Activated CD4-positive, alpha-beta memory T cell treated with anti-CD3 and anti-CD28 coated beads for 36 hours (primary cell): ENCODE measurements at places on chromosomes 3 and 15. TPM values are rescaled to one million over a fixed set of nuclear protein-coding genes. Genes with fewer than 3 reads are reported as not detected.
A peak's percentile ranks its signal among the peaks of the same experiment; 100 is the strongest.

DNA sequence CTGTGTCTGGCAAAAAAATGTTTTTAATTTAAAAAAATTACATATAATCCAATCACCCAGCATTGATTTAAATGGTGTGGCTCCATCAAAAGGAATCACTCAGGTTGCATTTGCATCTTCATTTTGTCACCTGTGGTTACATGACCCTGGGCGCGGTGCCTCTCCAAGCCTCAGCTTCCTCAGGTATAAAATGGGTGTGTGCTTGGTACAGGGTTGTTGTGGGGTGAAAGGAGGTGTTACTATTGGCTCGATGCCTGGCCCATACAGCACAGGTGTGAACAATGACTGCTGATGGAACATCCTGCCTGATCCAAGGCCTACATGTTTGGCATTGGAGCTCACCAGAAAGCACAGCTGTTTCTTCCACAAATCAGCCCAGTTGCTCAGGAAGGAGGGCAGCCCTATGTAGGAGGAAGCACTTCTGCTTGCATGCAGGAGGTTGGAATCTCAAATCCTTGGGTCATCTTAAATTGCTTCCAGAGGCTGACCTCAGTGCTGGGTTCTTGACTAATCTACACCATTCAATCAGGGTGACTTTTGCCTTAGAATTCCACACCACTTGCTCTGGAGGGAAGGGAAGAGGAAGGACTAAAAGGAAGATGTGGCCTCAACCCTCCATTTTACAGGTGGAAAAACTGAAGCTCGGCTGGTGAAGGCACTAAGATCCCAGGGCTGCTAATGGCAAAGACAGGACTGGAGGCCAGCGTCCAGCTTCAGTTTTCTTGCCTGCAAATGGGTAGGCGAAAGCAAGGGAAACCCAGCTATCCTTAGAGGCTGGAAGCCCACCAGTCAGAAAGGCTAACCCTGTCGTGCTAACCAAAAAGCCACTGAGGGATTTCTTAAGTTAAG, 31.7 kb downstream of the BHLHE40 start:
- peaks cover 51% of the 10 kb centered on the region for H3K4me1 ChIP-seq
- H3K4me3 ChIP-seq: no peak overlapping the region
- DNase-seq: no peak
- H3K27ac ChIP-seq: peak overlapping the region; percentile 35
- H3K27me3 ChIP-seq: no peaks in the 10 kb centered on the region

GRCh38 chr3:134495980-134496379, 10.1 kb downstream of the CEP63 start:
- peaks cover 48% of the 10 kb centered on the region for H3K36me3 ChIP-seq
- H3K27me3 ChIP-seq: no peaks in the 10 kb centered on the region
- H3K27ac ChIP-seq: no peak overlapping the region

DNA sequence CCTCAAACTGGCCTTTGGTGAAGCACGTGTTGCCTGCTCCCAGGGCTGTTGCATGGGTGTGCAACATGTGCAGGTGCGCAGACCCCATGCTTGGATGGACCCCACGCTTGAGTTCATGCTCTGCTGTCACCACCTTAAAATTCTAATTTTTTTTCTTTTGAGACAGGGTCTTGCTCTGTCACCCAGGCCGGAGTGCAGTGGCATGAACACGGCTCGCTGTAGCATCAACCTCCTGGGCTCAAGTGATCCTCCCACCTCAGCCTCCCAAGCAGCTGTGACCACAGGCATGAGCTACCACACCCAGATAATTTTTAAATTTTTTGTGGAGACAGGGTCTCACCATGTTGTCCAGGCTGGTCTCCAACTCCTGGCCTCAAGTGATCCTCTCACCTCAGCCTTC, 9.1 kb upstream of the IGDCC3 start:
- peaks cover 4% of the 10 kb centered on the region for H3K4me1 ChIP-seq
- peaks cover 11% of the 10 kb centered on the region for H3K27me3 ChIP-seq
- no peaks in the 10 kb centered on the region for H3K36me3 ChIP-seq
- no peak overlapping the region for H3K4me3 ChIP-seq

GRCh38 chr15:42920519-42921341, at the start of gene TTBK2:
Gene TTBK2, minus strand, starts transcription at chr15:42920778. Its CDS starts 42,161 bp downstream, at chr15:42878617.
- H3K4me1 ChIP-seq: peaks cover 30% of the 10 kb centered on the region
- peak; percentile 98 for DNase-seq
- peak within 1 kb of the TSS; percentile 91 for H3K27ac ChIP-seq
- no peaks in the 10 kb centered on the region for H3K27me3 ChIP-seq
- H3K36me3 ChIP-seq: peaks cover 5% of the 10 kb centered on the region

- no peak overlapping the region for H3K4me3 ChIP-seq
- H3K36me3 ChIP-seq: no peaks in the 10 kb centered on the region
- DNase-seq: no peak
- H3K4me1 ChIP-seq: no peaks in the 10 kb centered on the region
Measured at GRCh38 chr3:25861566-25861965, 71.7 kb downstream of the OXSM start.

DNA sequence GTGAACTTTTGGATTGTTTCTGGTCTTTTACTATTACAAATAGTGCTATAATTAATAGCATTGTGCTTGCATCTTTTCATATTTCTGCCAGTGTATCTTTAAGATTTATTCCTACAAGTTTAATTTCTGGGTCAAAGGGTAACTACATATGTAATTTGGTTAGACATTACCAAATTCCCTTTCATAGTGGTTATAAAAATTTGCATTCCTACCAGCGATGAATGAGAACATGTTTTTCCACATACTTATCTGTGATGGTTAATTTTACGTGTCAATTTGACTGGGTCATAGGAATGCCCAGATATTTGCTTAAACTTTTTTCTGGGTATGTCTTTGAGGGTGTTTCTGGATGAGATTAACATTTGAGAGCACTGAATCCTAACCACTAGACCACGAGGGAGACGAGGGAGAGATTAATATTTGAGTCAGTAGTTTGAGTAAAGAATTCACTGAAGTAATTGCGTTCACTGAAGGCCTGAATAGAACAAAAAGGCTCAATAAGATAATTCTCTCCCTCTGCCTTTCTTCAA, 132.3 kb upstream of the NEO1 start:
- DNase-seq: no peak
- H3K4me3 ChIP-seq: no peak overlapping the region
- no peak overlapping the region for H3K27ac ChIP-seq
- no peaks in the 10 kb centered on the region for H3K4me1 ChIP-seq

DNA sequence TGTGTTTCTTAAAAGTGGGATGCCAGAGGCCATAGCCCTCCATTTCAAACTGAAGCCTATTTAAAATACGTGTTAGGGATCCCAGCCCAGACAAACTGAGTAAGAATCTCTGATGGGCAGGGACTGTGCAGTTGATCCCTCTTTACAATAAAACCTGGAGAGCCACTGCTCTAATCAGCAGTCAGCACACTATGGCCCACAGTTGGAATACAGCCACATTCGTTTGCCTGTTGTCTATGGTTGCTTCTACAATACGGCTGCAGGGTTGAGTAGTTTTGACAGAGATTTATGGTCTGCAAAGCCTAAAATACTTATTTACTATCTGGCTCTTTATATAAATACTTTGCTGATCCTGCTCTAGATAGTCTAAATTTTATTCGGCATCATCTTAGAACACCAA, 32.4 kb downstream of the TJP1 start:
- no peaks in the 10 kb centered on the region for H3K36me3 ChIP-seq
- peaks cover 18% of the 10 kb centered on the region for H3K27me3 ChIP-seq
- no peak overlapping the region for H3K4me3 ChIP-seq
- H3K4me1 ChIP-seq: no peaks in the 10 kb centered on the region
- no peak for DNase-seq

DNA sequence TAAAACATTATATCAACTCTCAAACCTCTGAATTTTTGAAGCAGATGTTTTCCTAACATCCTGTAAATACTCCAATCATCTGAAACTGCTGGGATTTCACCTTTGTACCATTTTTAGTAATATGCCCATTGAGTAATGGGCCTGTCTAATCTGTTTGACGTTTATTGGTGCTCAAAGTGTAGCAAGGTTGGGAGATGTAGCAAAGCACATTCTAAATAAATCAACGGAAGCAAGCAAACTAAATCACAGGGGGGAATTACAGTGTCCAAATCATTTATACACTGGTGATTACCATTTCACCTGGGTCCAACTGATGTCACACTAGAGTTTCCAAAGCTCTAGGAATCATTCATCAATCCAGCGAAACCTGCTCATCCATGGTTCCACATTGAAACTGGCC, 518.7 kb upstream of the TBL1XR1 start:
- no peaks in the 10 kb centered on the region for H3K36me3 ChIP-seq
- no peak overlapping the region for H3K4me3 ChIP-seq
- H3K27ac ChIP-seq: no peak overlapping the region
- no peaks in the 10 kb centered on the region for H3K27me3 ChIP-seq

DNA sequence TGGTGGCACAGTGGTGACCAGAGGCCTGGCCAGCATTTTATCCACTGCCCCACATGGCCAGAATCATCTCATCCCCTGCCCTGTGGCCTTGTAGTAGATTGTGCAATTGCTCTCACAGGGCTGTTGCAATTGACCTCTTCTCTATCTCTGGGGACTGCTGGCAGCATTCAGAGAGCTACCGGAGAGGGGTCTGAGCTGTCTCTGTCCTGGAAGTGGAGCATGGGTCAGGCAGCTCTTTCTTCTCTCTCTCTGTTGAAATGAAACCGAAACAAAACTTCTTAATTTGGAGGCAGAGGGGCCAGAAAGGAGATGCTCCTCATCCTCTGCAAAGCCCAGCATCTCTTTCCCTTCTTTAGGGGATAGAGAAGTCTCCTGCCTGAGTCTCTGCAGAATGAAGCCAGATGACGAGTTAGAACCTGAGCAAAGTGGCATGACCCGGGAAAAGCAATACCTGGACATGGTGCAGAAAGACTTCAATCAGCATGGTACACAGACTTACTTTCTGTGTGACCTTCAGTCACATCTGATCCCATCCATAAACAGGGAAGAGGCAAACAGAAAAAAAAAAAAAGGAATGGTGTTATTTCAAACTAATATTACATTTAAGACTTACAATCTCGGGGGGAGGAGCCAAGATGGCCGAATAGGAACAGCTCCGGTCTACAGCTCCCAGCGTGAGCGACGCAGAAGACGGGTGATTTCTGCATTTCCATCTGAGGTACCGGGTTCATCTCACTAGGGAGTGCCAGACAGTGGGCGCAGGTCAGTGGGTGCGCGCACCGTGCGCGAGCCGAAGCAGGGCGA, 144.5 kb upstream of the BCL6 start:
- no peaks in the 10 kb centered on the region for H3K36me3 ChIP-seq
- H3K4me1 ChIP-seq: peaks cover 7% of the 10 kb centered on the region
- H3K4me3 ChIP-seq: no peak overlapping the region
- no peak overlapping the region for H3K27ac ChIP-seq

GRCh38 chr15:52133510-52134220, 21.1 kb upstream of the BCL2L10 start:
- H3K27ac ChIP-seq: no peak overlapping the region
- H3K4me3 ChIP-seq: no peak overlapping the region
- no peak for DNase-seq
- H3K4me1 ChIP-seq: peaks cover 16% of the 10 kb centered on the region
- H3K36me3 ChIP-seq: peaks cover 4% of the 10 kb centered on the region

- H3K27ac ChIP-seq: no peak overlapping the region
- H3K4me3 ChIP-seq: no peak overlapping the region
- H3K36me3 ChIP-seq: no peaks in the 10 kb centered on the region
- no peak for DNase-seq
- peaks cover 2% of the 10 kb centered on the region for H3K27me3 ChIP-seq
- H3K4me1 ChIP-seq: no peaks in the 10 kb centered on the region
Measured at GRCh38 chr3:144102421-144102820, 130.8 kb downstream of the DIPK2A start.

DNA sequence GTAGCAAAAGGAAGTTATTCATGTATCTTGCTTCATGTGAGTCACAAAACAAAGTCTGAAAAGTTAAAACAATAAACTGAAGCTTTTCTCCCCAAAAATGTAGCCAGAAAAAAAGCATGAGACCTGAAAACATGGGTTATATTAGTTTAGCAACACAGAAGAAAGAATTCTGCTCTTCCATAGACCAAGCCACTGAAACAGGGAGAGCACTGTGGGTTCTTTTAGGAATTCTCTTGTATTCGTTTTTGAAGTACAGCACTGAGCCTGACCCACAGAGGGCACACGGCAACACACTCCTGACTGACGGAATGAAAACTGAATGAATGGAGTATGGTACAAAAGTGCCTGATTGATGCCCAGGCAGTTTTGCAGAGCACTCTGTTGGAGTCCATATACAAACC, 66.6 kb downstream of the TM4SF4 start:
- no peak overlapping the region for H3K27ac ChIP-seq
- H3K4me1 ChIP-seq: no peaks in the 10 kb centered on the region
- H3K27me3 ChIP-seq: no peaks in the 10 kb centered on the region
- no peaks in the 10 kb centered on the region for H3K36me3 ChIP-seq
- H3K4me3 ChIP-seq: no peak overlapping the region

DNA sequence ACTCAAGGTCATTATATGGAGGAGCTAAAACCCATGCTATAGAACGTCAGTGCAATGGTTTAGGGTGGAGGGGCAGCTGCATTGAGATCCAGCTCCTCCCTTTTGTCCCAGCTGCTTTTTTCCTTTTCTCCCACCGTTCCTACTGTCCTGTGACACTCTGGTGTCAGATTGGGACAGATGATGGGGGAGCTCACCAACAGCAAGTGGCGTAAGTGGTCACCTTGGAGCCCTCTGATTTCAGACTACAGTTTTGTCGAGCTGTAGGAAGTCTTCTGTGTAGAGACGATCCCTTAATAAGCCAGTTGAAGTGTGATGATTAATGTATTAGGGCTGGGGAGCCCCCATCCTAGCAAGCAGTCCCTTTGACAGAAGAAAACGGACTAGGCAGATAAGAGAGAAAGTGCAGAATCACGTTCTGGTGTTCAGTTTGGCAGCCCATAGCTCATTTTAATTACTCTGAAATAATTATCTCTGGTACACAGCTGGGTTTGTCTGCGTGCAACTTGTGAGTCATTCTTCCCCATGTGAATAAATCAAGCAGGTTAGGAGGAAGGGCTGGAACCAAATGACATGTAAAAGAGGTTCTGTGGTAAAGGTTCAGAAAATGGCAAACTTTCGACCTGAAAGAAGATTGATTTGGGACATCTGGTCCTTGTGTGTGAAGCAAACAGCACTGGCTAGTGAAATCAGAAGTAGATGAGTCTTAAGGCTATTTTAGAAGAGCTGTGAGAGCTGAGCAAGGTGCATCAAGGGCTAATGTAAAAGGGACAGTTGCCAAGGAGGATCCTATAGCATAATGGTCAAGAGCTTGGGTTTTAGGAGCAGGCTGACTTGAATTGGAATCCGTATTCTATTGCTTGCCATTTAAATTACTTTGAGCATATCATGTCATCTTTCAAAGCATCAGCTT, 241.4 kb downstream of the EDEM1 start:
- H3K27ac ChIP-seq: no peak overlapping the region
- H3K4me3 ChIP-seq: no peak overlapping the region
- H3K27me3 ChIP-seq: peaks cover 1% of the 10 kb centered on the region
- DNase-seq: no peak

DNA sequence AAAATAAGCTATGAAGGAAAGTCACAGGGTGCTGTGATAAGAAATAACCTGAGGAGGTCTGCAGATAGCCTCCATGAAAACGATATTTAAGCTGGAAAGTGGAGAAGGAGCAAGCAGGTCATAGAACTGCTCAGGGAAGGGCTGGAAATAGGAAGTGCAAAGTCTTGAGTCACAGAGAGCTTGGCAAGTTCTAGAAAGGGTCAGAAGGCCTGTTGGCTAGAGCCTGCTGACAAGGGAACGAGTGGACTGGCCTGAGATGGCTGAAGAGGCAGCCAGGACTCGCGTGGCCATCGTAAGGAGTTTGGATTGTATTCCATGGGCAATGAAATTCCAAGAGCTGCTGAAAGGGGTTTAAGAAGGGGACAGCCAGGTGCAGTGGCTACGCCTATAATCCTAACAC, 64.7 kb upstream of the IL12A start:
- no peaks in the 10 kb centered on the region for H3K36me3 ChIP-seq
- no peak for DNase-seq
- H3K4me3 ChIP-seq: no peak overlapping the region
- no peaks in the 10 kb centered on the region for H3K4me1 ChIP-seq
- peaks cover 2% of the 10 kb centered on the region for H3K27me3 ChIP-seq

Gene TPRG1
- total RNA-seq: 11.4 TPM

Gene FAM107A
- total RNA-seq: not detected

Gene ACTC1
- total RNA-seq: not detected

Gene TTLL13
- 0.55 TPM for total RNA-seq

Gene NXPE3
- total RNA-seq: 19.8 TPM

Gene SOX14
- total RNA-seq: not detected

Gene LHFPL4
- not detected for total RNA-seq
